ENCODE measurements at places on chromosomes 11 and 22.

DNA sequence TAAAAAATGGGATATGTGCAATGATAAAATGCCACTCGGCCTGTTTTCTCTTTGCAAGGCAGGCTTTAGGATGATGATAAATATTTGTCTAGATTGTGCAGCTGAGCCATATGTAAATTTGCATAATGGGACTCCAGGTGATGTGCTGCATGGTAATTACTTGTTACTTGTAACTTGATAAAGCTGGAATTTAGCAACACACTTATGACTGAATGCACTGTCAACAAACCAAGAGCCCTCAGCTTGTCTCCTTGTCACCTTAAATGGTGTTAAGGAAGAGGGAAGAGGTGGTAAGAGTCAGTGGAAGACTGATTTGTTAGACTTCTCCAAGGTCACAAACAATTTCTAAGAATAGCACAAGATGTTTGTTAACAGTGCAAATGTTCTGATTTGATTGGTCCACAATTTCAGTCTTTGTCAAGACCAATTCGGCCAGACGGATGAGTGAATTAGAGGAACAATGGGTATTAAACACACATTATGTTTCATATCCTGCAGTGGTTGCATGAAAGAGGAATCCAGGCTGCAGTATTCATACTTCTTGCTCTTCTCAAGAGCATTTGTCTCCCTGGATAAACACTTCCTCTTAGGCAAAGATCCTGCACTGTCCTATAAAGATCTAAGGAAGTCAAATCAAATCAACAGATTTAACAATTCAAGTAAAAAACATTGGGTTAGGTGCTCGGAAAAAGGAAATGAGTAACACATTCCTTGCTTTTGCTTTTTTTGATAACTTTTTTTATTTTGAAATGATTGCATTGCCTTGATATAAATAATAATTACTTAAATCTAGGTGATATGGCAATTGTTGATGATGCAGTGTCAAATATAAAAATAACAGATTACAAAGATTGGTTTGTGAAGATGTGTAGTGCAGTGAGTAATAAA is 448.3 kb upstream of the DDI1 start:
- DNase-seq, result no peak

DNA sequence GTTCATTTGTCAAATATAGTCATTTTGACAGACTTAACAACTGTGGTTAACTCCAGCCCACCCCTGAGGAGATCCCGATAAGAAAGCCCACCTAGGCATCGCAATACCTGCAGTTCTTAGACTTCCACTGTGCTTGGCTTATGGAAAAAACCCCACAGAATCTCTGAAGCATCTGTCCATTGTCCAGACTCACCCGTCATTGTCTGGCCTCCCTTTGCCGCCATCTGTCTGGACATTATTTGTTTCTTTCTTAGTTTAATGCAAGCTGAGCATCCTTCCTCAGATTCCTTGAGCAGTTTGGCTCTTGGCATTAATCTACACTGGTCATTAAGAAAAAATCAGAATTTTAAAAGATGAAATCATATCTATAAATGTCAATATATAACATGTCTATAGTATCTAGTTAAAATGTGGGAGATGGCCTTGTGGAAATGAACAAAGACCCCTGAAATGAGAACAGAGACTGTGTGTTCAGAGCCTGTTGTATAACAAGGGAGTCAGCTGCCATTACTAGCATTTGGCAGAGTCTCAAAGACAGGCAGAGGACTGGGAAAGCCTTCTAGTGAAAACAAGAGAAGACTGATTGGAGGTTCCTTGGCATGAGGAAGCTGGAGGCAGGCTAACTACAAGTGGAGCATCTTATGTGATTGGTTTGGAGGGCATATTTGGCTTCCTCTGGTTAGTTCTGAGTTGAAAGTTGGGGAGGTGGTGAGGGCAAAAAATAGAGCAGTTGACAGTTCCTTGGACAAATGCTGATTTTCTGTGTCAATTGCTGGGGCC is 80.4 kb downstream of the SPON1 start:
- DNase-seq, result no peak

DNA sequence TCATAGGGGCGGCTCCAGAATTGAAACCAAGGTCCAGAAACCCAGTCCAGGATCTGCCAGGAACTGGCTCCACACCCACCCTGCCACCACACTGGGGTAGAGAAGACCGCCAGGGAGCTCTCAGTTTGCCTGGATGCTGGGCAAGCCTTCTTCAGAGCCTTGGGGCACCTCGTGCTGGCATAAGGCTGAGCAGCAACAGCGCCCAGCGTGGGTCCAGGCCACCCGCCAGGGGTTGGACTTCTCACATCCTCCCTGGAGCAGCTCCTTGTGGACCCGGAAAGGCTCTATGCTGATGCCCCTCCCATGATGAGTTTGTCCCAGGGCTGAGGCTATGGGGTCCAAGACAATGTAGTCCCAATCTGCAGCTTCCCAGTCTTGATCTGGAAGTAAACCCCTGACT is 29.7 kb downstream of the ALX4 start:
- no peak for DNase-seq

GRCh38 chr11:30159546-30159945 is 71.3 kb upstream of the FSHB start:
- no peak for DNase-seq

DNA sequence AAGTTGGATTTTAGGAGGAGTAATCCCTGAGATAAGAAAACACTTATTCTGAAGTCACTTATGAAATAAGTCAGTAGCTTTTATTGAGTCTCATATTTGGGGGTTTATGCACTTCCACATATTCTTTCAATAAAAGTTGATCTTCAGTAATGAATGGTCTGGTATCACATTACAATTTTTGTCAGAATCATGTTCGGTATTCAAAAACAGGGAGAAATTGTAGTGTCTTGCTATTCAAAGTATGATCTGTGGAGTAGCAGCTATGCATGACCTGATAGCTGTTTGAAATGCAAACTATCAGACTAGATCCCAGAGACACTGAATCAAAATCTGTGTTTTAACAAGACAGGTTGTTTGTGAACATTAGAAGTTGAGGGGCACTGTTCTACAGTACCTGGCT is 857.6 kb downstream of the METTL15 start:
- no peak for DNase-seq

GRCh38 chr11:13262096-13262495 is 15.5 kb upstream of the BMAL1 start:
- no peak for DNase-seq

- no peak for DNase-seq
Measured at GRCh38 chr11:77884186-77884828, 63.4 kb downstream of the AAMDC start.

GRCh38 chr11:9955391-9955790 is 291.5 kb downstream of the SWAP70 start:
- no peak for DNase-seq

- no peak for DNase-seq
Measured at GRCh38 chr11:103465555-103466140, 356.4 kb downstream of the DYNC2H1 start.

DNA sequence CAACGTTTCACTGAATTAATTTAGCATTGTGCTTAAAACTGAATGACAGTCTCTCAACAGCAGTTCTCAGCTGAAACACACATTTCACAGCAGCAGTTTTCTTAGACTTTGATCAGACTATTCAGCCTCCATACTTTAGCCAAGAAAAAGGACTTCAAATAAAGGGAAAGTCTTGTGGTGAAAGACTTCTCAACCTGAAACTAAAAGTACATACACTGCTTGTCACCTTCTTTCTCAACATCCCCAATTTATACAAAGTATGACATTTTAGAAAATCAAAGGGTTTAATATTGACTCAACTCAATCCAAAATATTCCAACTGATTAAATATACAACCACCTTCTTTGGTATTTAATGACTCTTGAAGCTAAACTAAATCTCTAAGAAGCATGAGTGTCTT is 419.0 kb downstream of the LRRC4C start:
- peak; percentile 1 for DNase-seq

- DNase-seq, result no peak
Measured at GRCh38 chr11:134512061-134512460, 100.0 kb upstream of the B3GAT1 start.

GRCh38 chr11:6431861-6432260 is 8.9 kb downstream of the HPX start:
- DNase-seq, result no peak

GRCh38 chr11:35911616-35912165 is 32.2 kb upstream of the LDLRAD3 start:
- DNase-seq, result no peak

- no peak for DNase-seq
Measured at GRCh38 chr11:69601011-69601975, 39.7 kb upstream of the CCND1 start.

GRCh38 chr22:26483439-26484359 is at the start of the genes HPS4 and SRRD:
Gene HPS4, minus strand, starts transcription at chr22:26483783. Its CDS starts 2,021 bp downstream, at chr22:26481762.
Gene SRRD, plus strand, starts transcription at chr22:26483877. Its CDS starts 14 bp downstream, at chr22:26483891.
- DNase-seq, result peak; percentile 94

- DNase-seq, result no peak
Measured at GRCh38 chr22:46588279-46589140, 31.7 kb upstream of the GRAMD4 start.

DNA sequence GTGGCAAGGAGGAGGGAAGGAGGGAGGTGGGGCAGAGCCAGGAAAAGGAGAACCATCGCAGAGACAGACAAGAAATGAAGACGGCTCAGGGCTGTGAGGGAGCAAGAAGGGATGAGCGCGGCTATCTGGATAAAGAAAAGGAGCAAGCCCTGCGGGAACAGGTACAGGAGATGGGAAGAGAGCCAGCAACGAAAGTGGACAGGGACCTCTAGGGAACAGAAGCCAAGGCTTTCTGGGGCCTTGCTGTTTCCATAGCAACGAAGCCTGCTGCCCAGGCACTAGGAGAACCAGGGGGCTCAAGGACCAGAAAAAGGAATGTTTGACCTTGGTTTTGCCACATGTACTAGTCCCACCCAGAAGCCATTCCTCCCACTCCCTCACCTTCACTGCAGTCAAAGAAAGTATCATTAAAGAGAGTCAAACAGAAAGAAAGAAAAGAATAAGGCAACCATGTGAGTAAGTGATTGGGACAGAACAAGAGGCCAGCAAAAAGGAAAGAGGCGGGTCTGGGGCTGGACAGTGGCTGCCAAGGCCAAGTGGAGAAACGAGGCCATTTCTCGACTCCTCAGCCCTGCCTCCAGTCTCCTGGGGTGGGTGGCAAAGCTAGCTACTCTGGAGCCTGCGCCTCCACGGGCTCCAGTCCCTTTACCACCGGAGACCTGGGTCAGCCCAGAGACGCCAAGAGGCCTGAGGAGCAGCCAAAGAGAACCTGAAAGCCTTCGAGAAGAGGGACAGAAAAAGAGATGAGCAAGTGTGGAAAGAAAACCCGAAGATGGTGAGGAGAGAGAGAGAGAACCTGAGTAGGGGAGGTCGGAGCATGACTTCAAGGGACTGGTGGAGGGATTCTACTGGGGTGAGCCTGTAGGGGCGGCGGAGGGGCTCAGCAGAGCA is 35.1 kb downstream of the NRXN2 start:
- no peak for DNase-seq

- no peak for DNase-seq
Measured at GRCh38 chr11:31802609-31802989, 8.5 kb downstream of the PAX6 start.

DNA sequence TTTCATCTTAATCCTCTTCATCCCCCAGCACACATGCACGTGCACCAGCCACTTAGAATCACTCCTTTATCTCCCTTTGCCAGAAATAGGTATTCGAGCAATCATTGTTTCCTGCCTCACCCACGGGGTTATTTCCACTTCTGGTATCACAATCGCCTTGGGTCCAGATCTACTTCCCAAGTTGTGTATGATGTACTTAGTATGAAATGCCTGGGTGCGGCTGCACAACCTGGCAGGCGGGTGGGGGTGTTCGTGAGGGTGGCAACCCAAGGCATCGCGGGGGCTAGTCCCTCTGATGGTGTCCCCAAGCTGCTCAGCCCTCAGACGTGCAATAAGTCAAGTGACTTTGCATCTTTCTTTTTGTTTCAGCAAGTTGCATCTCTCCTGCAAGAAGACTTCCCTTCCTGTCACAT is 475.6 kb downstream of the MIAT start:
- DNase-seq, result no peak

GRCh38 chr11:2399488-2400068 is 972 bp upstream of the TSSC4 start:
- peak; percentile 15 for DNase-seq

GRCh38 chr11:44229098-44229497 is 80.8 kb downstream of the ALX4 start:
- no peak for DNase-seq

- DNase-seq, result no peak
Measured at GRCh38 chr22:39621826-39622225, 51.3 kb downstream of the CACNA1I start.

- DNase-seq, result no peak
Measured at GRCh38 chr22:38831166-38831945, 12.5 kb downstream of the NPTXR start.

DNA sequence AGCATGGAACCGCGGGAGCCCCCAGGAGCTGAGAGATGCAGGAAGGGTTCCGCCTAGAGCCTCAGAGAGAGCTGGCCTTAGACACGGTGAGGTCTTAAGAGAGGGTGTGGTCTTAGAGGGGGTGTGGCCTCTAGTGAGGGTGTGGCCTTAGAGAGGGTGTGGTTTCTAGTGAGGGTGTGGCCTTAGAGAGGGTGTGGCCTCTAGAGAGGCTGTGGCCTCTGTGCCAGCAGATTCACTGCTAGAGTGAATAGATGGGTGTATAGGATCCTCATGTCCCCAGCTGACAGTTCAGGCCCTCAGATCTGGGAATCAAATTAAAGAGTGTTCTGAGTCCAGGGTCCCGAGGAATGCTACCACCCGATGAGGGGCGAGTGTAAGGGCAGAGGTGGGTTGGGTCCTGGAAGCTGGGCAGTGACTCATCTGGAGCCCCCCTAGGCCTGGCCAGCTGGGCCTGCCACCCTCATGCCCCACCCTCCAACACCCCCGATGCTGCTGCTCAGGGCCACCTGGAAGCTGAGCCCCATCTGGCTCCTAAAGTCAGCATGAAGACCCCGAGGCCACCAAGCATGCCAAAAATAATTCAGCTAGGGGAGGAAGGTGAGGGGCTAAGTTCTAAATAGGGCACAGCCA is 49.5 kb downstream of the IGF2 start:
- DNase-seq, result peak; percentile 63

GRCh38 chr11:40291741-40292140 is 1167.7 kb downstream of the LRRC4C start:
- DNase-seq, result no peak
